Stimulated activated CD8-positive, alpha-beta memory T cell treated with anti-CD3 and anti-CD28 coated beads, Interleukin-7, amount 100 ng/mL, for 1 hour (primary cell): ENCODE measurements at places on chromosomes 7 and 10.

- no peak for DNase-seq
Observed at GRCh38 chr7:140349144-140349771, 49.1 kb downstream of the SLC37A3 start.

GRCh38 chr10:114716811-114717404 lies 58.8 kb upstream of the ABLIM1 start:
- no peak for DNase-seq

GRCh38 chr7:106890952-106891351 lies 25.9 kb downstream of the PIK3CG start:
- DNase-seq, result no peak

GRCh38 chr7:6166443-6166891 lies 106.0 kb downstream of the CYTH3 start:
- DNase-seq, result no peak

- DNase-seq, result no peak
Observed at GRCh38 chr7:53272081-53272480, 236.6 kb downstream of the POM121L12 start.

DNA sequence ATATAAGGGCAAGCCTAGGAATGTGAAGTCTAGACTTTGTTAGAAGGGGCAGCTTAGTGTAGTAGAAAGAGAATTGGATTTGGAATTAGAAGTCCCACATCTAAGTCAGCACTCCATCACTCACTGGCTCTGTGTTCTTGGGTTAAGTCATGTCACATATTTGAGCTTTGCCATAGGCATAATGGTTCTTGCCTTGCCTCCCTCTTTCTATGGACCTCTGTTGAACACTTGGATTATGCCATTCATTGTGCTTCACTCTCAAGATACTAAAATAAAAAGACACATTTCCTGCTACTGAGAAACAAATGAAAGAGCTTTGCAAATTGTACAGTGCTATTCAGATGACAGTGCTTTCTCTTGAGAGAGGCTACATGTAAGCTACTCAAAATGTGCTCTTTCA lies 35.9 kb downstream of the SEC23IP start:
- no peak for DNase-seq

- no peak for DNase-seq
Observed at GRCh38 chr7:49166441-49166840, 242.1 kb downstream of the CDC14C start.

DNA sequence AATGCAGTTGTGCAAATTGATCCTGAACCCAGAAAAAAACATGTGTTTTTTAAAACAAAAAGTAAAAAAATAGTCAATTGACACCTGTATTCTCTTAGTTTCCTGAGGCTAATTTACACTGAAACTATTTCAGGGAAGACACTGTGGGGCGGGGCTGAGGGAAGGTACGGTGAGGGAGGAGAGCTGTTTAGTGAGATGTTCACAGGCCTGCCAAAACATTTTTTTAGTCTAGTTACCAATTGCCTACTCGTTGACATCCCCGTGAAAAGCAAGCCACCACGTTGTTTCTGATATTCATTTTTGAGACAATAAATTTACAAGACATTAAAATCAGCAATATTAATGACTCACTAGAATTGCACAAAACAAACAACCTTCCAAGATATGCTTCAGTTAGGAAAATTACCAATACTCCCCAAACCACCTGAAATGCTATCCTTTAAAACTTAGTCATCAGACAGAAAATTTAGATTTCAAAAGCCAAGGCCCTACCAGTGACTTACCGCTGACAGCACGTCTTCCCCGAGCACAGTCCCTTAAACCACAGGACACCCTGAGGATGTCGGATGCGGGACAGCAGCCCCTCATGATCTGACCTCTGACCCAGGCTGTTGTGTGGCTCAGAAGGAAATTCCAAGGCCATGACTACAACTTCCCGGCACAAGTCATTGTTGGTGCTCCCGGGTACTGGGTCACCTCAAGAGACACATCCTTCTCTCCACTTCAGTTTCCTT lies 279.2 kb downstream of the PRPF18 start:
- DNase-seq, result no peak
